ENCODE measurements at places on chromosomes 6 and 20. TPM values are rescaled to one million over a fixed set of nuclear protein-coding genes. Genes with fewer than 3 reads are reported as not detected.

The DEFB124 gene
- not detected for total RNA-seq

The CEBPB gene
- total RNA-seq: 2.0 TPM

The DNAH8 gene
- total RNA-seq: under 0.01 TPM

The GSTA2 gene
- total RNA-seq: not detected

The ATP5F1E gene
- total RNA-seq: 28.3 TPM

The NKX2-2 gene
- 0.98 TPM for total RNA-seq

The TAP1 gene
- 3.4 TPM for total RNA-seq

The CNKSR3 gene
- 2.2 TPM for total RNA-seq

The FAM217A gene
- not detected for total RNA-seq

The TP53TG5 gene
- total RNA-seq: not detected

The DDR1 gene
- total RNA-seq: 147 TPM

The BTN1A1 gene
- total RNA-seq: not detected

The PSMB8 gene
- total RNA-seq: 2.0 TPM

The PSMF1 gene
- total RNA-seq: 27.0 TPM

The SCUBE3 gene
- 1.7 TPM for total RNA-seq

The ENTPD6 gene
- 36.6 TPM for total RNA-seq

The MEP1A gene
- under 0.01 TPM for total RNA-seq

The PPP1R18 gene
- total RNA-seq: 31.0 TPM

The RIPOR2 gene
- total RNA-seq: 21.4 TPM

The HS3ST5 gene
- 17.2 TPM for total RNA-seq

The ZC3H12D gene
- 0.74 TPM for total RNA-seq

The MAS1 gene
- 0.25 TPM for total RNA-seq

The SLC17A3 gene
- not detected for total RNA-seq

The MATN4 gene
- not detected for total RNA-seq

The GPLD1 gene
- 8.9 TPM for total RNA-seq

The PDE10A gene
- total RNA-seq: 54.6 TPM

The TMX4 gene
- 34.9 TPM for total RNA-seq

The SERPINB1 gene
- total RNA-seq: 1.7 TPM

The IL17A gene
- not detected for total RNA-seq

The PRSS35 gene
- total RNA-seq: 6.9 TPM

The PRSS16 gene
- not detected for total RNA-seq

The PPP1R16B gene
- 10.1 TPM for total RNA-seq

The CDKAL1 gene
- 31.0 TPM for total RNA-seq

The FHL5 gene
- total RNA-seq: 0.74 TPM

The KDM1B gene
- total RNA-seq: 40.8 TPM

The SPEF1 gene
- 0.98 TPM for total RNA-seq

The SMIM8 gene
- total RNA-seq: 23.6 TPM

The SUMO4 gene
- 4.2 TPM for total RNA-seq

The ZFP57 gene
- total RNA-seq: not detected

The ISM1 gene
- total RNA-seq: 0.74 TPM

The KIF6 gene
- total RNA-seq: 0.98 TPM

The CLPSL2 gene
- total RNA-seq: not detected

The GSTA3 gene
- total RNA-seq: not detected

The SPATA25 gene
- 0.25 TPM for total RNA-seq

The MOCS3 gene
- 5.9 TPM for total RNA-seq

The C6orf58 gene
- 0.25 TPM for total RNA-seq

The TREML2 gene
- total RNA-seq: under 0.01 TPM

The LY6G5B gene
- 3.4 TPM for total RNA-seq

The SCRT2 gene
- total RNA-seq: 4.7 TPM

The KCNG1 gene
- 18.2 TPM for total RNA-seq

The PRKN gene
- total RNA-seq: 6.1 TPM

The LAMA2 gene
- 11.8 TPM for total RNA-seq

The CNBD2 gene
- 3.9 TPM for total RNA-seq

The FOXQ1 gene
- 1.7 TPM for total RNA-seq

The CPNE5 gene
- total RNA-seq: 12.3 TPM

The RAET1E gene
- not detected for total RNA-seq
